ENCODE measurements at places on chromosomes 6 and 20. TPM values are rescaled to one million over a fixed set of nuclear protein-coding genes. Genes with fewer than 3 reads are reported as not detected.

FOXS1 gene
- total RNA-seq = 6.0 TPM

TCP11 gene
- total RNA-seq = 0.44 TPM

PNLDC1 gene
- 0.22 TPM for total RNA-seq

CTCFL gene
- total RNA-seq = 0.04 TPM

PROKR2 gene
- not detected for total RNA-seq

PTK6 gene
- total RNA-seq = not detected

GLO1 gene
- total RNA-seq = 124 TPM

HRH3 gene
- total RNA-seq = 0.35 TPM

OR2H2 gene
- not detected for total RNA-seq

KCNK5 gene
- 1.5 TPM for total RNA-seq

TFAP2C gene
- 0.09 TPM for total RNA-seq

ZSCAN16 gene
- total RNA-seq = 4.8 TPM

PNPLA1 gene
- not detected for total RNA-seq

HCRTR2 gene
- total RNA-seq = not detected

ISM1 gene
- 1.4 TPM for total RNA-seq

PDYN gene
- not detected for total RNA-seq

LAMA4 gene
- total RNA-seq = 219 TPM

FILIP1 gene
- total RNA-seq = 48.9 TPM

BTN1A1 gene
- total RNA-seq = 0.04 TPM

TTBK1 gene
- total RNA-seq = under 0.01 TPM

ARMH2 gene
- not detected for total RNA-seq

CALHM4 gene
- not detected for total RNA-seq

ZC2HC1B gene
- 0.53 TPM for total RNA-seq

PAK1IP1 gene
- total RNA-seq = 19.7 TPM

ENPP1 gene
- 13.7 TPM for total RNA-seq

RUNX2 gene
- total RNA-seq = 0.49 TPM

VSX1 gene
- not detected for total RNA-seq

NKAIN2 gene
- total RNA-seq = 2.5 TPM

ZSWIM1 gene
- total RNA-seq = 5.1 TPM

SPATS1 gene
- not detected for total RNA-seq

STX7 gene
- 32.1 TPM for total RNA-seq

CTSZ gene
- total RNA-seq = 48.1 TPM

WFDC12 gene
- not detected for total RNA-seq

MROH8 gene
- 4.5 TPM for total RNA-seq

UTRN gene
- total RNA-seq = 110 TPM

WFDC10B gene
- total RNA-seq = not detected

KHDC1 gene
- total RNA-seq = 2.3 TPM

OR2B6 gene
- total RNA-seq = 0.09 TPM

C20orf144 gene
- 0.04 TPM for total RNA-seq

PI16 gene
- 65.7 TPM for total RNA-seq

All from muscle of leg (tissue), 16 donors.